Activated effector memory CD4-positive, alpha-beta T cell treated with anti-CD3 and anti-CD28 coated beads, Interleukin-2, amount 50 U/mL, for 16 hours (primary cell): ENCODE measurements at places on chromosomes 16 and 17.

DNA sequence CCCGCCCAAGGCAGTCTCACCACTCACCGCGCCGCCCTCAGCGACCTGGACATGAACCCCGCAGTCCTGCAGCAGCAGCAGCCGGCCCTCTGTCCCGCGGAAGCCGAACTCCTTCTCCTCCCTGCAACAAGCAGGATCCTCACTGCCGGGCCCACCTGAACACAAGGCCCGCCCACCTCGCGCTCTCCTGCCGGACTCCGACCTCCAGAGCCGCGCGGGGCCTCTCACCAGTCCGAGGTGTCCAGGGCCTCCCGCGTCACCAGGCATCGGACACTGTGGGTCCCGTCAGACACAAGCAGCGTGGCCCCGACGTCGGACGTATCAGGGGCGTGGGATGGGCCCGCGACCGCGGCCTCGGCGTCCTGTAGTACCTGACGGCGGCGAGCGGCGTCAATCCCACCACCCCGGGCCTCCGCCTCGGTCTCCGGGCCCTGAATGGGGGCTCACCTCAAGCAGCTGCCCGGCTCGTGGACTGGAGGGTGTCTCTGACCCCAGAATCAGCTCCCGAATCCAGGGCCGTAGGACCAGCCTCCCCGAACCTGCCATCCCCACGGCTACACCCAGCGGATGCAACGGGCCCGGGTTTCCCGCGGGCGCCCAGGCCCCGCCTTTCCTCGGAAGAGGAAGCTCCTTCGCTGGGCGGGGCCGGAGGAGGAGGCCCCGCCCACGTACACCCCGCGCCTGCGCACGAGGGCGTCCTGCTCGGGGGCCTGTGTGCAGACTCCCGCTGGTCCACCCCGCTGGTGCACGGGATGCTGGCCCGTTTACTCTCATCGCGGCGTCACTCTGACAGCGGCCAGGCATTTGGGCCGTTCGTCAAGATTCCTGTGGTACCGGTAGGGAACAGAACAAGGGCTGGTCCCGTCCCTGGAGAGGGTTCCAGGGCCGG, at the start of gene ACD:
TSS of gene ACD (minus strand) at position 586 of the 889 bp plus-strand sequence. CDS start at position 546, 40 bp downstream.
- peak; percentile 98 for DNase-seq

DNA sequence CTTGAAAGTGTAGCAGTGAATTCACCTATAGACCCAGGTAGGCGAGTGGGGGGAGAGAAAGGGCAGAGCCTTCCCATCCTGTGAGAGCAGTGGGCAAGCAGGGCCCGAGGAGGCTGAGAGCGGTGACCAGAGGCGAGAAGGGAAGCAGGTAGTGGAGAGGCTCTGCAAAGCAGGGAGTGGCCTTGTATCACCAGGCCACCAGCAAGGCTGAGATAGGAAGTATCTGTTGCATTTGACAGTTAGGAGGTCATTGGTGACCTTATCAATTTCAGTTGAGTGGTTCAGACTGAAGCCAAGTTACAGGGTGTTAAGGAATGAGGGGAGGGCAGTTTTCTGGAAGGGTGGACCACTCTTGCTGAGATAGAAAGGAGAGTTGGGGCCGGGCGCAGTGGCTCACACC, 10.7 kb upstream of the HSD3B7 start:
- DNase-seq = no peak

DNA sequence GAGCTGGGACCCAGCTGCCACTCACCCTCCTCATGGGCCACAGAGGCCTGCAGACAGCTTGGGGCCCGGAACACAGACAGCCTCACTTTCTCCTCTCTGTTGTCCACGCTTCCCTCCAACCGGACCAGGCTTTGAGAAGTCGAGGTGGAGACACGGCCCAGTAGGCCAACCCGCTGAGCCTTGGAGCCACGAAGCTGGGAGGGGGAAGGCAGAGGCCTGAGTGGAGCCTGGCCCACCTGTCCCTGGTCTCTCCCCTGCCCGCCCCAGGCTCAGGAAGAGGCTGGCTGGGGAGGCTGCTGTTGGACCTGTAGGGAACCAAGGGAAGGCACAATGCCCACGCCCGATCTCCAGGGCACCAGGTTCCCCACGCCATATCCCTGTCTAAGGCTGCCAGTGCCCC, 48.1 kb downstream of the RMI2 start:
- DNase-seq = no peak

DNA sequence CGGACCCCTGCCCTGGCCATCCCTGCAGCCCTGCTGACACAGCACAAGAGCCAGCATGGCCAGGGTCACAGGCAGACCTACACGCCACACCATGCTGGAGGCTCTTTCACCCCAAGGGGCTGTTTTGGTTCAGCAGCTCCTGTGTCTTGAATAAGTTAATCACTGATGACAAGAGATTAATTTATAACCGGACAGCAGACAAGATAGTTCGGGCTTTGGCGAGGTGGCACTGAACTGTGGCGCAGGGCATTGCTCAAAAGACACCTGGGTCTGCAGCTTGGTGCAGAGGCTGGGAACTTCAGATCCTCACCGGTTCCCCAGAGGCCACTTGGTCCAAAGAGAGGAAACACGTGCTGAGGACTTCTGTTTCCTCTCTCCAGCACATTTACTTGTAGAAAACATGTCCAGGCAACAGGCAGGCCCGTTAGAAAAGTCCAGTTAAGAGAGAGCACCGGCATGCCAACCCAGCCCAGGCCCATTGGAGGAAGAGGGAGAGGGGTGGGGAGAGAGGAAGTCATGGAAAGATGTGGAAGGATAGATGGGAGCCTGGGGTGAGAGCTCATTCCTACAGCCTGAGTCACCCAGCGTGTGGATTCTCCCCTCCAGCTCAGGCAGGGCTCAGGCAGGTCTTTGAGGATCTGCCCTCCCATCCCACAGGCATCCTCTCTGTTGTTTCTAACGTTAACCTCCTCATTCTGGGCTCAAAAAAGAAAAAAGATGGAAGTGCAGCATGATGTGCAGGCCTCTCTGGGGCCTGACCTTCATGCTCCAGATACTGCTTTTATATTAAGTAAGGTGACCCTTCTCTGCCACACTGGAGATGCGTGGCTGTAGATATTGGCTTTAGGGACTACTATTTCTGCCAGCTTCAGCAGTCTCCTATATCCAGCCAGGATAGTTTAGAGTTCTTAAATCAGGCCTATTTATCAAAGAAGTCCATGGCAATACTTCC, 80.0 kb upstream of the HNF1B start:
- no peak for DNase-seq

DNA sequence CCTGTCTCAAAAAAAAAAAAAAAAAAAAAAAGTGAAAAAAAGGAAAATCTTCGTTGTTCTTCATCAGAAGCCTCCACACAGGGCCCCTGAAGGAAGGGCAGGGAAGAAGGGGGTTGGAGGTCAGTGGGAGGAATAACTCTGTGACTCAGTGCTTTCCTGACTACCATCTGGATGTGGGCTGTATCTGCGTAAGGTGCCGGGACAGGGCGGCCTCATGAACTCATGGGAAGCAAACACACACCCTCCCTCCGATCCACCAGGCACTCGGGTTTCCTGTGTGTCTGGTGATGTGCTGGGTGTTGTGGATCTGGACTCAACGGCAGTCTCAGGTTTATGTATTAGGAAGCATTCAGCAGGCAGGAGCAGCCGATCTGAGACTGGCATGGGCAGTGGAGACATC, 691.6 kb downstream of the WWOX start:
- no peak for DNase-seq

- no peak for DNase-seq
Observed at GRCh38 chr17:2071455-2072281, 16.8 kb downstream of the HIC1 start.

GRCh38 chr17:62163847-62164246, 98.8 kb upstream of the MED13 start:
- DNase-seq = no peak

GRCh38 chr17:42009170-42009569, 8.1 kb downstream of the DNAJC7 start:
- no peak for DNase-seq

DNA sequence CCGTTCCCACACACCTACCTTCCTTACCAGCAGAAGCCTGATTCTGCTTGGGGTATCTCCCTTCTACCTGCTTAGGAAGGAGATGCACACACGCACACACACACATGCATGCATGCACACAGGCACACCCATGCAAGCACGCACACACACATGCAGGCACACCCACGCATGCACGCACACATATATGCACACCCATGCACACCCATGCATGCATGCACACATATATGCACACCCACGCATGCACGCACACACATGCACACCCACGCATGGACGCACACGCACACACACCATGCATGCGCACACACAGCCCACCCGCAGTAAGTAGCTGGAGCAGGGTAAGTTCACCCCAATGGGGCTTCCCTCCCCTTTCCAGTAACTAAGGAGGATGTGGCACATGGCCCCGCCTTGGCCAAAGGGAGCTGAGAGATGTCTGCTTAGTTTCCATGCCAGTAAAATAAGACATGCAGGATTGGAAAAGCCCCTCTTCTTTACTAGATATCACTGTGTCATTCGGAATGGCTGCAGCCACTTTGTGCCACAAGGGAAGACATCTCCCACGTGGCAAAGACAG, 33.7 kb downstream of the ADCY9 start:
- DNase-seq = no peak

DNA sequence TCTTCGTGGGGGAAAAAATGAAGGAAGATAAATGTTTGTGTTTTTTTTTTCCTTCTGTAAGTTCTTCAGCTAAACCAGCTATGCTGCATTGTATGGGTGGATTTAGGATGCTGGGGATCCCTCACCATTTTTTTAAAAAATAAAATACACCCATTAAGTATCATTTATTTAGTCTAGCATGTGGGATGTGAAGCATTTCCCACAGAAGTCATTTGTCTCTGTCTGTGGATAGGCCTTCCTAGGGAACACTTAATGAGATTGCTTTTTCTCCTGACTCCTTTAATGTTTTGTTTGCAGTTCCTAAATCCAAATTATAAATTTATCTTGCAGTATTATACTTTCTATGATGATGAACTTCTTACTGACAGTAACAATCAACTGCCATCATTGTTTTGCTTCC, 146.7 kb downstream of the PPM1E start:
- DNase-seq = no peak

GRCh38 chr16:89472711-89473075, 17.7 kb downstream of the ANKRD11 start:
- DNase-seq = no peak
